ENCODE measurements at places on chromosomes 5 and 9.

DNA sequence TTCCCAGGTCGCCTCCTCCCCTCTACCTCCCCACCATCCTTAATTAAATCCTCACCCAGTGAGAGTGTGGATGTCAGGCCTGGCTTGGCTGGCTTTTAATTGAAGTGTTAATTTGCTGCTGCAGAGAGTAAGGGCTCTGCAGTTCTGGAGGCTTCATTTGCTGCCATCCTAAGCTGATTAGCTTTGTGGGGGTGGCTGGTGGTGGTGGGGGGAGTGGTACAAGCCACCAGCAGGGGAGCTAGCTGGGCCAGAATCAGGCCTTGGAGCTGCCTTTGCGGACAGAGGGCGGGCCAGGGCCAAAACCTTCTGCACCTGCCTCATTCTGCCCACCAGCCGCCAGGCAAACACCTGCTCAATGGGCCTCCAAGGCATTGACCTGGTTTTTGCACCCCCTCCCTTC is 26.8 kb upstream of the TIFAB start:
- no peak for DNase-seq

DNA sequence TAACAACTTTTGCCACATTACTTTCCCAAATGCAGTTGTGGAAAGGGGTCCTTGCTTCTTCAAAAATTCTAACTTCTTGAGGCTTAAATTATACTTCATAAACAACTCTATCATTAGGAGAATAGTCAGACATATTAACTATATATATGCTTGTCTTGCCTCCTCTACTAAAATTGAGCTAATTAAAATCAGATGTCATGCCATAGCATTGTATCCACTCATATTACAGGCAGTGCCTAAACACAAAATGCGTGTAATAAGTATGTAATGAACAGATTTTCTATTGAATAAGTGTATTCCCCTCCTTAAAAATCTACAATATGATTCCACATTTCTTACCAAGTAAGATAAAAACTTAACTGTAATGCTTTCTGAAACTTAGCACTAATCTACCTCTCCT is 204.5 kb downstream of the PLK2 start:
- DNase-seq, result no peak

- no peak for DNase-seq
Observed at GRCh38 chr5:87768190-87768589, 355.5 kb upstream of the CCNH start.

DNA sequence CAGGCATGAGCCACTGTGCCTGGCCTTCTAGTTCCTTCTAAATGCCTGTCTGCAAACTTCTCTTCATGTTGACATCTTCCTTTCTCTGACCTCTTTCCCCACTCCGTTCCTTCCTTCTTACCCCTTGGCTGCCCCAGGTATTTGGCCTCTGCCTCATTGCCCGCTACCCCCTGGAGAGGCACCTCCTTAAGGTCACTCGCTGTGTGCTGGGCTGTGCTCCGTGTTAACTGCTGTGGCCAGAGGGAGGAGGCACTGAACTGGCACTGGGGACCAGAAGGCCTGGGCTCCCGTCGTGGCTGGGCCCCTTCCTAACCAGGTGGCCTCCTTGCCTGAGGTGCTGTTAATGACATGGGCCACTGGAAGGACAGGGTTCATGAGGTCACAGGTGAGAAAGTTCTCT is 39.4 kb downstream of the LAMC3 start:
- no peak for DNase-seq

DNA sequence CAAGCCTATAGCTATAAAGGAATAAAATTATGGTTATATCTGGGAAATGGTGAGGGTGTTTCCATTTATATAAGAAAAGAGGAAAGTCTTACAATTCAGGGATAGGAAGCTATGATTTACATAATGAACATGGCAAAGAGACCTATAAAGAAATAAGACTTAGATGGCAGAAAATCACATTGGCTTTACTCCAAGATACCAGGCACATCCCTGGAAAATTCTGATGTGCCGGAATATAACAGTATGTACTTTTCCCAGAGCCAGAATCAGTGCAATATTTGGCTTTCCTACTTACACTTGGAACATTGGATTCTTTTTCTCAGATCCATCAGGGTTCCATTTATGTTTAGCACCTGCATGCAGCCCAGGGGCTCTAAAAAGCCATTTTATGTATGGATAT is 357.8 kb downstream of the CETN3 start:
- DNase-seq, result no peak

DNA sequence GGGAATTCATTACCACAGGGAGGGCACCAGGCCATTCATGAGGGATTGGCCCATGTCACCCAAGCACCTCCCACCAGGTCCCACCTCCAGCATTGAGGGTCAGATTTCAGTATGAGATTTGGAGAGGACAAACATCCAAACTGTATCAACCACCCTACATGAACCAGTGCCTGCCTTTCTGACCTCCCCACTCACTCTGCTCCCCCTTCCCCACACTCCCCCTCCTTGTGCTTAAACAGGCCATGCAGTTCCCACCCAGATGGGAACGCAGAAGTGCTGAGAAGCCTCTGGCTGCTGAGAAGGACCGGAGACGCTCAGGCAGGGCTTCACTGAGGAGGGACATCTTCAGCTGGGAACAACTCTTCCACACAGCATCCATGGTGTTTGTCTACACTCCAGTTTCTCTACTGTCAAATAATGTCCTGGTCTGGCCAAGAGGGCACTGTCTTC is 30.0 kb upstream of the ADAMTS2 start:
- DNase-seq, result no peak

- no peak for DNase-seq
Observed at GRCh38 chr9:4689687-4690104, 10.3 kb downstream of the CDC37L1 start.

GRCh38 chr9:130188860-130189481 is 16.8 kb downstream of the NCS1 start:
- no peak for DNase-seq

DNA sequence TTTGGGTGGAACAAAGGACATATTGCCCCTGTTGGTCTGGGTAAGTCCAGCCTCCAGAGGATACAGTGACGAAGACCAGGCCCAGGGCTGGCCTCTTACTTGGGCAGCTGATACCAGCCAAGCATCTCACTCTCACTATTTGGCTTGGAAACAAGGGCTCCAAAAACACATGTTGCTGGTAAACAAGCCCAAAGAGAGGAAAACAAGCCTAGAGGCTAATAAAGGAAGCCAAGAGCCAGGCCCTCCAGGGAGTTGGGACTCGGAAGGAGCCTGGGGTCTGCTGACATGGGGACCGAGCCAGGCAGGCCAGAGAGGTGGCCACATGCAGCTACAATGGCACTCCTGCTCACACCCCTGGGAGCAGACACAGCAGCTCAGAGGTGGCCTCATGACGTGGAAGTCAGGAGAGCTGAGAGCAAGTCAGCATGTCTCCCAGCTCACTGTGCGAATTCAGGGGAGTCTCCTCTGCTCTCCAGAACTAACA is 5.7 kb downstream of the SPARC start:
- no peak for DNase-seq

- peak; percentile 11 for DNase-seq
Observed at GRCh38 chr5:66171349-66172344, 27.5 kb downstream of the SREK1 start.

GRCh38 chr9:92808726-92809451 is 44.3 kb upstream of the BICD2 start:
- DNase-seq, result peak; percentile 16

DNA sequence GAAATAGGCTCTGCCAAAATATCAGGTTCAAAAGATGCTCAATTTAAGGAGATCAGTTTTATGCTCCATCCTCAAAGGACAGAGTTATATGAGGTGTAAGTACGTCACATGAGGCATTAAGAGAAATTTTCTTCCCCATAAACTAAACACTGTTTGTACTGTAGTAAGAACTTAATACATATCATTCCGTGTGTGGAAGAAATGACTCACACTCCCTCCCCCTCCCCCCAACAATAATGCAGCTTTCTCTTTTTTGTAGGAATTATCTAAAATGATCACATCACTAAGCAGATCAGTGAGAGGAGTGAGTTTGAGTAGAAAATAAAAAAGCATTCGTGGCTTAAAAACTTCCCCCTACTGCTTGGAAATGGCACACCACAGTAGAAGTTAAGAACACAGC is 2.2 kb downstream of the CDH12 start:
- peak; percentile 27 for DNase-seq

DNA sequence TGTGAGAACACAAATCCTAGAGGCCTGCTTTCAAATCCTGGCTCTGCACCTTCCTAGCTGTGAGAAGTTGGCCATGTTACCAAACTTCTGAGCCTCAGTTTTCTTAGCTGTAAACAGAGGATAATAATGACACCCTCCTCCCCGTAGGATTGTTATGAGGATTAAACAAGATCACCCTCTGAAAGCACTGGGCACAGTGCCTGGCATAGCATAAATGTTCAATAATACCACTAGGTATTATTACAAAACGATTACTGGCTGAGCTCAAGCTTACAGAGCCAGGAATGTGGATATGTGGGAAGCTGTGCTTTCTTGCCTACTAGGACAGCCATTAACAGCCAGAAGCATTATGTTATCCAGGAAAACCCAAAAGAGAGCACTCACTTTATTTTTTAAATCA is 30.8 kb upstream of the POU4F3 start:
- DNase-seq, result no peak

- DNase-seq, result no peak
Observed at GRCh38 chr5:54908774-54909525, 76.4 kb downstream of the ESM1 start.

DNA sequence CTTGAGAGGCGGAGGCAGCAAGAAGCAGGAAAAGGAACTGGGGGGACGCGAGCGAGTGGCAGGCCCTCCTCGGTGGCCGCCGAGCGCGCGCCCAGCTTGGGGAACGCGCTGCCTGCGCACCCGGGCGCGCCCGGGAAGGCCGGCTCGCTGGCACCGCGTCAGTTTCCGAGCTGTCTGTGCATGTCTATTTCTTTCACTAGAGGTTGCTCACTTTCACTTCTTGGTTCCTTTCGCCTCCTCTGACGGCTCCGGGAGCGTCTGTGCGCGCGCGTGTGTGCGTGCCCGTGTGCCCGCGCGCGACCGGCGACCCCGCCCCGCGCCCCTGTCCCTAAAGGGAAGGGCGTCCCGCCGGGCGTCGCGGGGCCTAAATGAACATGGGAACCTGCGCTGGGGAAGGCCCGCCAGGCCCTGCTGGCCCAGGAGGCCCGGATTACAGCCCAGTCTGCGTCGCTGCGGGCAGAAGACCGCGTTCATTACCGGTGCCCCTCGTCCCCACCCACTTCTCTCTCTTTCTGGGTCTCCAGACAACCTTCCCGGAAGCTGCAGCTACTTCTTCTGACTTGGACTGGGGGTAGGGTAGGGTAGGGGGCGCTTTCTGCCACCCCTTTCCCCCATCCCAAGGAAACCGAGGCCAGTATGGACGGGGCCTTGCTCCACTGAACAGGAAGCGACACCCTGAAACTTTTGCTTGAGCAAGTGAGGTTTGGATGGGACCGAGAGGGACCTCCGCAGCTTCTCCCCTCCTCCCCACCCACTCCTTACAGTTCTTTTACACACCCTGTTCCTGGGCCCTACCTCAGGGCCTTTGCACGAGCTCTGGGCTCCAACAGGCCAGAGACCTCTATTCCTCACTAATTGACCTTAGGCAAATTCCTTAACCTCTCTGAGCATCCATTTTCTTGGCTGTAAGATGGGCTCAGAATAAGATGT is 205.8 kb upstream of the IER5L start:
- no peak for DNase-seq

DNA sequence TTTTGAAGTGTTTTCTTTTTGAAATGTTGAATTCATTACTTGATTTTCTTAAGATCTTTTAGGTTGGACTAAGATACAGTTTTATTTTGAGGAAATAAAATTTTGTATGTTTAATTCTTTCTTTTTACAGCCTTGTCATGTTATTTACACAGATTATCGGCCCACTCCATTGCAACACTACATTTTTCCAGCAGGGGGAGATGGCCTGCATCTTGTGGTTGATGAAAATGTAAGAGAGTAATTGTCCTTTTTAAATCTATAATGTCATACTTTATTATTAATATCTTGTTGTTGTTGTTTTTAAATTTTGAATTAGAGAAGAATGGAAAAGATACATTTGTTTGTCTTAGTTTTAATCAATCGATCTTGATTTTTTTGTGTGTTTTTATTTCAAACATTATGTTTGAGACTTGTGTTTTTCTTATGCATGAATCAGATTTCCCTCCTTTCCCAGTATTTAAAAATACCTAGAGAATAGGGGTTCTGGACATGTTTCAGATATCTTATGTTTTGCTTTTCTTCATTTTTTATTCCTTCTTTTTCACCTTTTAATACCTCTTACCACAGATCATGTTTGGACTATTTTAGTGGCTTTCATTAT is 36.7 kb downstream of the MTREX start:
- no peak for DNase-seq

- no peak for DNase-seq
Observed at GRCh38 chr5:112248623-112249022, 170.5 kb downstream of the EPB41L4A start.

- DNase-seq, result no peak
Observed at GRCh38 chr9:99811172-99811571, 10.5 kb upstream of the NR4A3 start.

DNA sequence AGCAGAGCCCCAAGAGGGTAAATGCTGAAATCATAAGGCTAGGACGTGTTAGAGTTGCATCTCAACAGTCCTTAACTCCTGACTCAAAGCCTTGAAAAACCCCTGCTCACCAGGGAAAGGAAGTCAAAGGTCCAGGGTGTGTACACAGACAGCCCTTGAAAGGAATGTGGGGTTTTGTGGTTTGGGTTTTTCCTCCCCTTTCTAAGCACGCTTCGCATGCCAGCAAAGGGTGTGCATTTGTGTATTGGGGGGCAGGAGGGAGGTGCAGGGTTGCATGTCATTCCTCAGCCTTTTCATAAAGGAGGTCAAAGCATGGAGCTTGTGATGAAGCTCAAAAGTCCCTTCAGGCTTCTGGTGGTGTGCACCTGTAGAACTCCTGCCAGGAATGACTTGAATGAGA is 17.3 kb upstream of the XPA start:
- no peak for DNase-seq

DNA sequence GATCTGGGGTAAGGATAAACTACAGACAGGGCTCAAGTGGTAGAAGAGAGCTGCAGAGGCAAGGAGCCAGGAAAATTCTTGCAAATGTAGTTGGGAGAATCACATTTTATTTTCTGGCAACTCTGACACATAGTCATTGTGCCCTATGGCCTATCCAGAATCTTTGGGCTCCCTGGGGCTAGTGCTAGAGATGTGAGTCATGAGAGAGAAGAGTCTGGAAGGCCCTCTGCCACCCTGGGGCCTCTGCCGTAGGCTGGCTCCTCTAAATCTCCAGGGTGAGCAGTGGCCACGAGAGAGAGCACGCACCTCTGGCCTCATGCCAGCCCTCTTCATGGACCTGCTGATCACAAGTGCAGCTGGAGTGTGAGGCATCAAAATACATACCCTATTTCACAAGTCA is 74.3 kb upstream of the SSBP2 start:
- peak; percentile 72 for DNase-seq

DNA sequence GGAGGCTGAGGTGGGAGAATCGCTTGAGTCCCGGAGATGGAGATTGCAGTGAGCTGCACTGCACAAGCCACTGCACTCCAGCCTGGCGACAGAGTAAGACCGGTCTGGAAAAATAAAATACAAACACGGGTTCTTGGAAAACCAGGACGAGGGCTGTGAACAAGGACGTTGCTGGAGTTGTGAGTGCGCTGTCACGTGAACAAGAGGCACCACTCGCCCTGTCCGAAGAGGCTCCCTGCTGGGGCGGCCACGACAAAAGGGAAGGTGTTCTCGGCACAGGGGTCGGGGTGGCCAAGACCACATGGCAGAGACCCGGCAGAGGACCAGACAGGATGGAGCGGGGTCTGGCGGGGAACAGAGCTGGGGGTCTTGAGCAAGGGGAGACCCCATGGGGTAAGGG is 30.6 kb upstream of the UBAC1 start:
- no peak for DNase-seq
